Caki2 (cell line): ENCODE measurements at places on chromosomes 4 and X.

DNA sequence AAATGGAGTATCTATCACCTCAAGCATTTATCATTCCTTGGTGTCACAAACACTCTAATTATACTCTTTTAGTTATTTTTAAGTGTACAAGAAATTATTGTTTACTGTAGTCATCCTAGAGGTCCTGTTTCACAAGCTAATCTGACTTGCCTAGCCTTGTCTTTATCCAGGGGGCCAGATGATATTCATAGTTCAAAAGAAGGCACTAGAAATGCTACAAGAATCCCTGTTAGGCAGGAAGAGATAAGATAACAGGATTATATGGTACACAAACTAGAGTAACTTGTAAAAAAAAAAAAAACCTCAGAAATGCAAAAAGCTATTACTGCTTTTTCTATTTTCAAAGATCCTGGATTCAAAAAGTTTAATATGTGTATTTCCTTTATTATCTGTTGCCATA is 95.8 kb downstream of the MBNL3 start:
- no peak for DNase-seq

DNA sequence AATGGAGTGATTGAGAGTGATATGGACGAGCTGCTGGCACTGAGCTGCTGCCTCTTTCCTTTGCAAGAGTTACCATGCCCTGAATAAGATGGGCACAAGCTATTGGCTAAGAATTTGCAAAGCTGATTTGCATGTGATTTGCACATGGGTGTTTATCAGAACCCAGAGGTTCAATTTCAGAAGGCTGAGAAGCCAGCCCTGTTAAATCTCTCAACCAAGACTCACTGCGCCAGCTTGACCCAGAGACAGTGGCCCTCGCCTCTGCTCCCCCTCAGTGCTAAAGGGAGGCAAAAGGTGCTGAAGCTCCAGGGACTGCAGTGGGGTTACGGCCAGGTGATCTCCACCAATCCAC is 701 bp downstream of the ARHGAP4 start:
- no peak for DNase-seq

DNA sequence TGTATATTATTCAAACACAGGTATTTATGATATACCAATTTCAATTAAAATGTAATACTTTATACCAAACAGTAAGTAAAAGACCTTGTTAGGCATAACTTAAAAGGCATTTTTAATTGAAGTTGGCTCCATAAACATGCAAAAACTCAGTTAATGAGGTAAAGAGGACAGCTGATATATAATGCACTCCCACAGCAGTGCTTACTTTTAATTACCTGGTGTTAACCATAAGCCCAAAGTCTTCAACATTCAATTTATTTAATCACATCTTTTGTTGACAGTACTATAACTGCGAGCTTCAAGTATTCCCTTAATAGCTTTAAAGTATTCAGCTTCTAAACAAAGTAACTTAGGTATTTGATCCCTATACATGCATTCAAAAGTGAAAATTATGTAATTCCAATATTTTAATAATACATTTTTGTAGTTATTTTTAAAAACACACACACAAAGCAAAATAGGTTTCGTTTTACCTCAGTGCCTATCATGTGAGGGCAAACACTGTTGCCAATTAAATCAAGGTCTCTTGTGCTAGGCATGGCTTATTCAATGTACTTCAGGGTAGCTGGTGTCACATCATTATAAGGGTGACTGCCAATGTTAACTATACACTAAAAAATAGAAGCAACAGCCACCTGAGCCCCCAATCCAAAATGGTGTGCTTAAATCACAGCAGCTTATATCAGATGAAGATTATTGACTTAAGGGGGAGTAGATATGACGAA is 197.1 kb downstream of the LRBA start:
- DNase-seq, result no peak

GRCh38 chr4:36000941-36001557 is 243.3 kb downstream of the ARAP2 start:
- peak; percentile 2 for DNase-seq

GRCh38 chrX:82442281-82442680 is 1065.8 kb upstream of the POU3F4 start:
- no peak for DNase-seq
